ENCODE measurements at places on chromosomes 7 and 10. TPM values are rescaled to one million over a fixed set of nuclear protein-coding genes. Genes with fewer than 3 reads are reported as not detected.

- DNase-seq: no peak
Observed at GRCh38 chr10:128894641-128895040, 572.4 kb upstream of the MGMT start.

- no peak for DNase-seq
Observed at GRCh38 chr10:9056521-9056920, 1002.0 kb downstream of the GATA3 start.

GRCh38 chr7:44267719-44268421, 57.5 kb downstream of the CAMK2B start:
- DNase-seq: no peak

GRCh38 chr10:29976134-29976533, 83.3 kb downstream of the JCAD start:
- no peak for DNase-seq

DNA sequence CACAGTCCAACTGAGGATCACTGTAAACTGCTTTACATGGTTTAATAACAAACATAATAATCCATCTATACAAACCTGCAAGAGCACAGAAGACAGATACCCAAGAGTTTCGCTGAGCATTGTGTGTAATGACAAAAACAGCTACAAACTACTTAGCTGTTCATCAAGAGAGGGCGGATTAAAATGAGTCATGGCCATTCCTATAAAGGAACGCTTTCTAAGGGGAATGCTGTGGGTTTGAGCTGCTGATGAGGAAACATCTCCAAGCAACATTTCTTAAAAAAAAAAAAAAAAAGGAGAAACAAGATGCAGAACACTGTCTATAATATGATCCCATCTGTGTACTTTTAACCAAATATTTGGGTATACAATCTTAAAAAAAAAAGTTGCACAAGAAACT, 33.8 kb downstream of the VOPP1 start:
- no peak for DNase-seq

- no peak for DNase-seq
Observed at GRCh38 chr10:74328388-74328787, 177.4 kb downstream of the ADK start.

- no peak for DNase-seq
Observed at GRCh38 chr7:5396542-5396941, 27.1 kb downstream of the TNRC18 start.

DNA sequence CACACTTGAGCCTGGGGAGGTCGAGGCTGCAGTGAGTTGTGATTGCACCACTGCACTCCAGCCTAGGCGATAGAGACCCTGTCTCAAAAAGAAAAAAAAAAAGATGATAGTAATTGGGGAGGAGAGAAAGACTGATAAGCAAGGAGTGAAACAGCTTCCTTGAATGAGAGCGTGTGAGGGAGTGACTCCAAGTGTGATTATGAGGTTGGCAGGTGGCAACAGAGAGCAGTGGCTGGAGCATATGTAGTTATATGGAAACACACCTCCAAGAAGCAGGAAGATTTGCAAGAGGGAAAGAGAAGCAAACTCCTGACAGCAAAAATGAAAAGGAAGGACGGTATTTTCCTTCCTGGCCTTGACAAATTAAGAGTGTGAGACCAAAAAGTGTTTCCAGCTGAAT, 50.4 kb downstream of the VKORC1L1 start:
- no peak for DNase-seq

DNA sequence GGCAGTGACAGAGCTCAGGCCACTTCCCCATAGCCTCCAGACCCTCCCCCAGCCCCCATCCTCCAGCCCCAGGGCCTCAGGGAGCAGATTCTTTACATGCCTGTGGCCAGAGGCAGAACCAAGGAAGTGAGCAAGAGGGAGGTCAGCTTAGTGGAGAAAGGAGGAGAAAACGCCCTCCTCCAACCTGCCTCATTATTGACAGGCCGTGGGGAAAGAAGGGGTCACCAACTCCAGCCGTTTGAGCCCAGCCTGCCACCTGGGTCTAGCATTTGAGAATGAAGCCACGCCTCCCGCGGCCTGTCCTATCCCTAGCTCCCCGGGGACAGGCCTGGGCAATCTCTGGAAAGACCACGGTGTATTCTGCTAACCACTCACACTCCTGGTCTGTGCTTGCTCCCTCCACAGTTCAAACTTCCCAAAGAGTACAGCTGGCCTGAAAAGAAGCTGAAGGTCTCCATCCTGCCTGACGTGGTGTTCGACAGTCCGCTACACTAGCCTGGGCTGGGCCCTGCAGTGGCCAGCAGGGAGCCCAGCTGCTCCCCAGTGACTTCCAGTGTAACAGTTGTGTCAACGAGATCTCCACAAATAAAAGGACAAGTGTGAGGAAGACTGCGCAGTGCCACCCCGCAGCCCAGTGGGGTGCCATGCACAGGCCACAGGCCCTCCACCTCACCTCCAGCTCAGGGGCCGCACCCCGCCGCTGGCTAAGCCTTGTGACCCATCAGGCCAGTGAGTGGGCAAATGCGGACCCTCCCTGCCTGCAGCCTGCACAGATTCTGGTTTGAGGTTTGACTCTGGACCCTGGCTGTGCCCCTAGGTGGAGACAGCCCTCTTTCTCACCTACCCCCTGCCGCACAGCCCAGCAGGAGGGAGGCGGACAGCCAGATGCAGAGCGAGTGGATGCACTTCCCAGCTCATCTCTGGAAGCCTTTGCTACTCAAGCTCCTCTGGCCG, 14.3 kb upstream of the TRIM8 start:
- DNase-seq: no peak

DNA sequence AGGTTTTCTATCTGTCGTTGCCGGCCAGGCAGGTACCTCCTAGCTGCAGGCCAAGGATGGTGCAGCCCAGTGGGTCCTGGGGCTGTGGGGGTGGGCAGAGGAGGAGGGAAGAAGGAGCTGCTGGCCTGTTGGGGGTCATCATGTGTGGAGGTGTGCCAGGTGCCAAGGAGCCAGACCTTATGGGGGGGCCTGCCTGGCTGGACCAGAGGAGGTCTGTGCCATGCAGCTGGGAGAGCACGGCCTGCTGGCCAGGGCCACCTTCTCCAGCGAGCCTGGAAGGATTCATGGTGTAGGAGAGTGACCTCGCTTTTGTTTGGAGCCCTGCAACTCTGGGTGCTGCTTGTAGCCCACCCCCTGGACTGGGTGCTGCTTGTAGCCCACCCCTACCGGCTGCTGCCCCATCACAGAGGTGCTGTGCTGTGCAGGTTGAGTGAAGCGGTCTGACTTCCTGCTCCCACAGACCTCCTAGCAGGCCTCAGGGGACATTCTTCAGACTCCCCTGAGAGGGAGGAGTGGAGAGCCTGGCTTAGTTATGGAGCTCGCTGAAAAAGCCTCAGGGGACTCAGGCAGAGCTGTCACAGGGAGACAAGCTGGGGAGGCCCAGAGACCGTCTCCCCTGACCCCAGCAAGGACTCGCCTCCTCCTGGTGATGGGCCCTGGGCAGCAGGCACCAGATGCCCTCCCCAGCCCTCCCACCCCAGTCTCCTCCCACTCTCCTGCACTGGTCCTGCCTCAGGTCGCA, 67.7 kb upstream of the AQP1 start:
- DNase-seq: no peak

DNA sequence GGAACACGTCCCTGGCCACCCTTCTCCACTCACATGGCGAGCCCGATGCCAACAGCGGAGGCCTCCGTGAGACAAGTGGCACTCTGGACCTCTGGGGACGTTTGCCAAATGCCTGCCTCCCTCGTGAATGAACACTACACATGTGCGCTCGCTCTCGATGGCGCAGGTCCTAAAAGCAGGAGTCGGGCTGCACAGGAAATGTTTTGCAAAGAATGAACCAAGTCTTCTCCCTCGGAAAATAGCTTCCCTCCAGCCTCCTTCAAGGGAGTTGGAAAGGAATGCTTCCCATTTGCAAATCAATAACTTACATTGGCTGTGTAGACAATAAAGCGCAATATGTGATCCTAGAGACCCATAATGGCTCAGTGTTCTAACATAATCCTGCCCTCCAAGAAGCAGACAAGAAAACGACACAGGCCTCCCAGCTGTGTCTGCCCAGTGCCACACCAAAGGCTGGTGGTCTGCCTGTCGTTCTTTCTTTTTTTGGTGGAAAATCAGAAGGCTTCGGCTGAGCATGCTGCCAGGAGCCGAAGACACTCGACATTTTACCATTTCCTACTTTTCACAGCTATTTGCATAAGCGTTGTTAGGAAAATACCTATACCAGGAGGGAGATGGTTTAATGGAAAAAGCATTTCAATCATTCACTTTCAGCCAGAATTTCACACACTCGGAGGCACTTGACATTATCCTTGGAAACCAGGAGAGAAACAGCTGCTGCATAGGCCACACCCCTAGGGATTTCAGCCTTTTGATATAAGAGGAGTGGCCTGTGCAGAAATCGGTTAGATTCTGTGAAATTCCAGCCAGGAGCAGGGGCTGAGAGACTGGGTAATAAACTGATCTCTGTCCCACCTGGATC, 38.4 kb downstream of the ATXN7L1 start:
- no peak for DNase-seq

GRCh38 chr10:42654419-42654818, 16.0 kb upstream of the ZNF33B start:
- DNase-seq: no peak

- no peak for DNase-seq
Observed at GRCh38 chr10:68362590-68362989, 29.9 kb upstream of the PBLD start.

- no peak for DNase-seq
Observed at GRCh38 chr10:132172091-132173066, 14.4 kb upstream of the DPYSL4 start.

GRCh38 chr10:127133672-127134500, 62.5 kb downstream of the INSYN2A start:
- DNase-seq: no peak

- no peak for DNase-seq
Observed at GRCh38 chr10:3902809-3903410, 117.9 kb upstream of the KLF6 start.

DNA sequence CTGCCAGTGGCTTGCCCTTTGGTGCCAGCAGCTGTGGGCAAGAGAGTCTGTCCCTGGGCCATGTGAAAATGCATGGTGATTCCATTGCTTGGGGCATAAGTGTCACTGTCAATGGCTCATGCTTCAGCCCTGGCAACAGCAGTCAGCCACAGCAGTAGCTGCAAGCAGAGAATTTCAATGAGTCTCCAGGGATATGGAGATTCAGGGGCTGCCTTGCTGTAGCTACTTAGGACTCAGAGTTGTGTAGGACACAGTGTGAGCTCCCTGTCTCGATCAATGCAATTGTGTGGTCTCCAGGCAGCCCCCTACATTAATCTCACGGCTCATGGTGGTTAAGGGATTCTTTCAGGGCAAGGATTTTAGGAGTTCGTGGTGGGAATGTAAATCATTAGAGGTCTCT, 126.3 kb upstream of the STARD3NL start:
- DNase-seq: no peak

DNA sequence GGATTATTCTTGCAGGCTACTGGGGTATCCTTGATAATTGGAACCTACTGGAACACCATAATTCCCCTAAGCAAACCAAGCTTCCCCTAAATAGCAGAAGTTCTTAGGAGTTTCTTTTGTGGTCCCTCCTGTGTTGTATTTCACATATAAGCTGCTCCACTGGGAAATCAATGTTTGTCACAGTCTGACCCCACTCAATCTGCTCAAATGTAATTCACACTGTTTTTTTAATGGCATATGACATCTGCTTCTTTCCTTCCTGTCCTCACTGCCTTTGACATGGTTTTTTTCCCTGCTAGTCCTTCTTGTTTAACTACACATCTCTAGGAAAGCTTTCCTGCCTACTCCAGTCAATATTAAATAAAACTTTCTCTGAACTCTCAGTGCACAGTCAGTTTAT, 1.8 kb upstream of the PTPRZ1 start:
- no peak for DNase-seq

DNA sequence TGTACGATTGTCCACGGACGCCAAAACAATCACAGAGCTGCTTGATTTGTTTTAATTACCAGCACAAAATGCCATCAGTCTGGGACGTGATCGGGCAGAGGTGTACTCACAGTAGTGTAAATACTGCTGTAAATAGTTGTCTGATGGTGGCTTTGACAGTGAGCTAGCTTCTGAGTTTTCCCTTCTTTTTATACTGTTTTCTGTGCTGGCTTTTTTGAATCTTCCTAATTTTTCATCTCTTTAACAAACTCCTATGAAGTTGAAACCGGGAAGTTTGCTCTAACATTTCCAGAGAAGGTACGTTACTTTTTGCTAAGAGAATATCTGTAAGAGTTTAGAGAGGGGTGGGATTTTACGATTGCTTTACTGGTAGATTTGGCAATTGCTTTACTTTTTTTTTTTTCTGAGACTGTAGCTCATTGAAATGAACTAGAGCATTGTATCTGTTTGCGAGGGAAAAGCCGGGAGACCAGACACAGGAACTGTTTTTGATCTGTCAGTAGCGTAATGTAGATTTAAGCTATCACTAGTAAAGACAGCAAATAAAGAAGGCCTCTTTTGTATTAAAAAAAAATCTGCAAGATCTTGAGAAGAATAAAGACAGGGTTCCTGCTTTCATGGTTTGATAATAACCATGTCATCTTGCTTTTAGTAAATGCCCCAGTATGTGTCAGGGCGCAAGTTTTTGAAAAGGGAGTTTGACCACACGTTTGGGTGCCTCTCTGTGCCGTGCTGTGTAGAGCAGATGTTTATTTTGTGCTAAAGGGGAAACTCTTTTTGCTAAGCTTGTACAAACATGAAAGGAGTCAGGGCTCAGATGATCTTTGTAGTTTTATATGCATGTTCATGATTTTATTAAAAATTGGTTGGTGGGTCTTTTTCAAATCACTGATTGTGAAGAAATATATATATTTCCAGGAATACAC, 712 bp downstream of the FOXP2 start:
- no peak for DNase-seq

DNA sequence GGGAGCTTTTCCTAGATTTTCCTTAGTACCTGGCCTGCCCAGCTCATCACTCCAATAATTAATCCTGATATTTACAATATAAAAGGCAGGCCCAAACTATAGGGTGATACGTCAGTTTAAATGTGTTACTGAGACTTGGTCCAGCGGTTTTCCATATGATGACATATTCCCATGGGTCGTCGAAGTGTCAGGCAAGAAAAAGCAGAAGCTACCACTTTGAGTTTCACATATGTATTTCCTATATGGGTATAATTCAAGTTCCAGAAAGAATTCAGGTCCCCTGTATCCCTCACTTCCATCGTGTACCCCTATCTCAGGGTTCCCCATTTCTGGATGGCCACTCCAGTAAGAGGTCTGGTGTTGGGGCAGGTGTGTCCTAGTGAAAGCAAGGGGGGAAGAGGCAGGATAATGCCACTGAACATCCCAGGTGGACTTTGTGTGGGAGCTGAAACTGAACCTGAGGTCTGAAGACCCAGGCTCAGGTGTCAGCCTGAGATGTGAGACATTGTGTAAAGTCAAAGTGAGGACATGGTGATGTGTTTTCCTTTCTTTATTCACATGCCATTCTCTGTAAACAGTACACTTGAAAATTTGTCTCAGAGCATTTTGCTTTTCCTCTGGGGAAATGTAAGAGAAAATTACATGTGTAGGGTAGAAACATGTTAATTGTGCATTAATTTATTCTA, 167.8 kb downstream of the PLXDC2 start:
- no peak for DNase-seq

Gene GNA12
- 43.0 TPM for polyA plus RNA-seq

Gene UNC5B
- polyA plus RNA-seq: 57.8 TPM

Gene AS3MT
- 26.3 TPM for polyA plus RNA-seq

Gene PROSER2
- 5.6 TPM for polyA plus RNA-seq

Gene SLC18A3
- not detected for polyA plus RNA-seq
